ENCODE measurements at places on chromosomes 6 and 20.

DNA sequence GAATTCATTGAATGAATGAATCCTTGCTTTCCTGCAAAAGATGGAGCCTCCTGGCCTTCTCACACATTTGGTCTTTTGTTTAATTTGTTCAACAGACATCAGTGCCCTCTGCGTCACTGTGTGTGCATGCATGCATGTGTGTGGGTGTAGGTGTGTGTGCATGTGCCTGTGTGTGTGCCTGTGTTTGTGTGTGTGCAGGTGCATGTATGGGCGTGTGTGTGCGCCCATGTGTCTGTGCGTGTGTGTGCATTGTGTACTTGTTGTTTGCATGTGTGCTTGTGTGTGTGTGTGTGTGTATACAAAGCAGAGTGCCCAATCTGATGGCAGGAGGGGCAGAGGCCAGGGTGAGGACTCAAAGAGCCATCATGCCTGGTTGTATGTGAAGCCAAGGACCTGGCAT lies 36.0 kb downstream of the C20orf203 start:
- DNase-seq = no peak

DNA sequence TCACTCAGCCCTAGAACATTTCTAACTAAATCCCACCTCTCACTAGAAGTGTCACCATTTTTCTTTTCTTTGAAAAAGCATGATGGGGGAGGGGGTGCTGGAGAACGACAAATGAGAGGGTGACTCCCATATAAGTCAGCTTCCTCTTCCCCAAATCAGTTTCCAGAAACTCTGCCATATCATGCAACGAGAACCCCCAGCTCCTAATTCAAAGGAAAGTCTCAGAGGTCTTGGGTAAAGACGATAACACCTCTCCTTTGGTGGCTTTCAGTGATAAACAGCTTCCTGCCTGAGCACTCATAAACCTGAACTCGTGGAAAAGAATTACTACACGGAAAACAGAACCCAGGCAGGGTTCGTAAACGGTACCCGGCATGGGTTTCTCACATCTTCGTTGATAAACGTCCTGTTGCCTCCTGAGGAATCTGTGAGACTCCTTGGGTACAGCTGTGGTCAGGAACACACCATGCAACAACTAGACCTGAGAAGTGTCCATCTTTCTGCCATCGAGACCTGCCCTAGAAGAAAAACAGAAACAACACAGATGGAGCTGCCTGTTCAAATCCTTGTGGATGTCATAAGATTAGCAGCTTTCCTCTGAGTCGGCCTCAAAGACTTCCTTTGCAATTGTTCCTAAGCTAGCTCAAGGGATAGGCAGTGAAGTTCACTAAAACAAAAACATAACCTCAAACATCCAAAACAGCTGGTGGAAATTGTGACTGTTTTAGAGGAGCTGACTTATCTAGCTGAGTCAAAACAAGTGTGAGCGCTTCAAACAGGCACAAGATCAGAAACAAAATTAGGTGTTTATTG lies 185.8 kb upstream of the PRDM1 start:
- no peak for DNase-seq

GRCh38 chr20:12824328-12825225 lies 184.2 kb upstream of the SPTLC3 start:
- no peak for DNase-seq

DNA sequence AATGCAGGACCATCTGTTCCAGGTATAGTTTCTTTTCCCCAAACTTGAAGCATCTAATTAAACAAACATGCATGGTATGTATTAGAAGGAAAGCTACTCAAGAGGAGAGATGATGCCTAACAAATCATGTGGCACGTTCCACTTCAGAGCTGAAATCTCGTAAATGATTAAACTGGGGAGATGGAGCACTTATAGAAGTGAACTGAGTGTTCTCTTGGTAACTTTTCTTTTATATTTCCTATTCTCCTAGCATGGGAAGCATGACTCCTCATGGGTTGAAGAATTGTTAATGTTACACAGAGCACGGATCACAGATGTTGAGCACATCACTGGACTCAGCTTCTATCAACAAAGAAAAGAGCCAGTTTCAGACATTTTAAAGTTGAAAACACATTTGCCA lies 61.1 kb downstream of the CCN2 start:
- no peak for DNase-seq

DNA sequence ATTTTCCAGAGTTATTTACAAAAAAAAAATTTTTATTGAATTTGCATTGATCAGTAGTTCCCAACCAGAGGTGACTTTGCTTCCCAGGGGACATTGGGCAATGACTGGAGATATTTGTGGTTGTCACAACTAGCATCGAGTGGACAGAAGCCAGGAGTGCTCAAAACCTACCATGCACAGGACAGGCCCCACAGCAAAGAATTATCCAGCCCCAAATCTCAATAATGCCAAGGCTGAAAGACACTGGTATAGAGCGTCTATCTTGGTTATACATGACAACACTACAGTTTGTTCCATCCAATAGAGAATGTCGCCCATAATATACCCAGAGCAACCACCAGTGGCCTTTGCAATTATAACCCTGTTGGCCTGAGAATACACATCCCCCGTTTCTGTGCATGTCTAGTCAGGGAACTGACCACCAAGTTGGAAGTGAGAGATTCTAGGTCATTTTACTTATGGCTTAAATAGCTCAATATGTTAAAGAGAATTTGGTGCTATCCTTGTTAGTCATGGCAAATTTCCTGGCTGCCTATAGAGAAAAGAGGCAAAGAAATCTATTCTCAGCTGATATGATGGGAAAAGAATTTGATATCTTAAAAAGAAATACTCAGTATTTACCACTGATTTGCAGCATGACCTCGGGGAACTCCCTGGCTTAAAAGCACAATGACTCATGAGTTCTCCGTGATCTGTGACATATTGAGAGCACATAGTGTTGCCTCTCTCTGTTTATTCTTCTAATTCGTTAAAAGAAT lies 76.0 kb upstream of the ADTRP start:
- DNase-seq = no peak

- DNase-seq = no peak
These were observed 68.5 kb downstream of the THEMIS start for GRCh38 chr6:127832381-127832780.

- no peak for DNase-seq
These were observed 6.6 kb downstream of the MYL9 start for GRCh38 chr20:36548006-36548315.

Data from activated CD8-positive, alpha-beta memory T cell treated with anti-CD3 and anti-CD28 coated beads for 4 hours (primary cell).